Activated naive CD8-positive, alpha-beta T cell treated with anti-CD3 and anti-CD28 coated beads for 36 hours (primary cell): ENCODE measurements at places on chromosomes 11 and 22.
A peak's percentile ranks its signal among the peaks of the same experiment; 100 is the strongest.

GRCh38 chr11:102006835-102007566 is 40.2 kb upstream of the CFAP300 start:
- no peak overlapping the region for H3K4me3 ChIP-seq
- peaks cover 5% of the 10 kb centered on the region for H3K4me1 ChIP-seq
- H3K27me3 ChIP-seq: peaks cover 16% of the 10 kb centered on the region
- DNase-seq: no peak

DNA sequence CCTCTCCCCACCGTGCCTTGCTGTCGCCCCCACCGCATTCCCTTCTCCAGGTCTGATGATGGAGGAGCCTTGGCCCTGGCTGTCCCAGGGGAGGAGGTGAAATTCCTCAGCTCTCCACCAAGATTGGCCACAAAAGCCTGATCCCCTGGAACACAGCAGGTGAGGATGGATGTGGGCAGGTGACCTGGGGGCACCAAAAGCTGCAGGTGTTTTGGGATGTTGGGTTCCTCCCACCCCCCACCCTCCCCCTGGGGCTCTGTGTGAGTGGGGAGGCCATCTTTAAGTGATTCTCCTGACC is 639 bp downstream of the TRIOBP start:
- no peak for DNase-seq
- H3K4me3 ChIP-seq: no peak overlapping the region
- H3K27ac ChIP-seq: no peak overlapping the region
- H3K27me3 ChIP-seq: no peaks in the 10 kb centered on the region

- peaks cover 83% of the 10 kb centered on the region for H3K27me3 ChIP-seq
- no peaks in the 10 kb centered on the region for H3K36me3 ChIP-seq
- DNase-seq: no peak
- no peak overlapping the region for H3K27ac ChIP-seq
Measured at GRCh38 chr11:20608934-20609333, 9.5 kb downstream of the SLC6A5 start.

DNA sequence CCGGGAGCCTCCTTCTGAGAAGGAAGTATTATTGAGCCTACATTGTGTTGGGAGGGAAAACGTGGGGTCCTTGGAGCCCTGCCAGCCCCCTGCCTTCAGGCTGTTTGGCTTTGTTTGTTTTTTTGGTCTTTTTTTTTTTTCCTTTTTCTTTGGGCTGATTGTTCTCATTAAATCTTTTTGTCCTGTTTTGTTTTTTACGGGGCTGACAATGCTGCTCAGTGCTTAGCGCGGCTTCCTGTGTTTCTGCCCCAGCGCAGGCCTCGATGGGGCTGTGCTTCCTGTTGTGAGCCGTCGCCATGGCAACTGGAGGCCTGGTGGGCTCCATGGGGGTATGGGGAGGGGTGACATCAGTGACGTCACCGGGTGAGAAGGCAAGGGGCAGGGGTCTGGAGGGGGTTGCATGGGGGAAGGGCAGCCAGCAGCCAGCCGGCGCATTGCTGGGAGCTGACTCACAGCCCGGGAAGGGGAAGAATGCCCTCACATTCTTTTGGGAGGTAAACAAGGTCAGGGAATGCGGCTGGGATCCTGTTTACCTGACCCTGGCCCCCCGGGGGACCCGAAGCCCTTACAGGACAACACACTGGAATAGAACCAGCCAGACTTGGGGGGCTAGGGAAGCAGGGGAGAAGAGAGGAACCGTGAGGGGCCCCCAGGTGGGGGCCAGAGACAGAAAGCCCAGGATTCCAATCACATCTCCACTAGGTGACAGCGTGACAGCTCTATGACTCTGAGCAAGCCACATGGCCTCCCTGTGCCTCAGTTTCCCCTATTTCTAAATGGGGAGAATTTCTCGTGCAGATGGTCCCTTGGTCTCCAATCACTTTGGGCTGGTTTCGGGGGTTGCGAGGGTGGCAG is 22.2 kb upstream of the CBX7 start:
- H3K27me3 ChIP-seq: no peaks in the 10 kb centered on the region
- DNase-seq: peak; percentile 63
- H3K4me3 ChIP-seq: peak overlapping the region; percentile 41
- H3K36me3 ChIP-seq: no peaks in the 10 kb centered on the region

GRCh38 chr11:19508165-19508564 is 204.5 kb upstream of the NAV2 start:
- H3K4me1 ChIP-seq: no peaks in the 10 kb centered on the region
- H3K36me3 ChIP-seq: no peaks in the 10 kb centered on the region
- H3K4me3 ChIP-seq: no peak overlapping the region
- H3K27me3 ChIP-seq: peaks cover 23% of the 10 kb centered on the region
- H3K27ac ChIP-seq: no peak overlapping the region

GRCh38 chr11:71428861-71429435 is 19.2 kb downstream of the DHCR7 start:
- H3K4me1 ChIP-seq: peaks cover 10% of the 10 kb centered on the region
- no peak overlapping the region for H3K27ac ChIP-seq
- H3K36me3 ChIP-seq: no peaks in the 10 kb centered on the region
- H3K27me3 ChIP-seq: no peaks in the 10 kb centered on the region
- no peak overlapping the region for H3K4me3 ChIP-seq

DNA sequence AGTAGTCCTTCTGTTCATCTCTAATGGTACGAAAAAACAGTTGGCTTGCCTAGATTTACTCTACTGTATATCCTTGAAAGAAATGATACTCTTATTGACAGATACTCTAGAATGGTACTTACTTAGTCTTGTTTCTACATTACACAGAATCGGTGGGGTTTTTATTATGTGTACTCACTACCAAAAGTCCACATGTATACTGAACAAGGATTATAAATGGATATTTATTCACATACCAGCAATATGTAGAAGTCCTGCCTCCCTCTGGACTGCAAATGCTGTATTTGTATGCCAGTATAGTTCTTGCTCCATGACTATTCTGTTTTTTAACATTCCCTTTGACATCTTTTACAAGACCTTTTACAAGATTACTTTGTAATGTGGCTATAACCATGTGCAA is 13.9 kb downstream of the PCF11 start:
- H3K27me3 ChIP-seq: no peaks in the 10 kb centered on the region
- H3K27ac ChIP-seq: no peak overlapping the region
- peaks cover 64% of the 10 kb centered on the region for H3K36me3 ChIP-seq
- no peak for DNase-seq
